Muscle of leg (tissue), 16 donors: ENCODE measurements at places on chromosomes 6 and 20. TPM values are rescaled to one million over a fixed set of nuclear protein-coding genes. Genes with fewer than 3 reads are reported as not detected.

GRCh38 chr6:27592481-27593199, 119.7 kb upstream of the ZNF184 start:
- H3K36me3 ChIP-seq, result no peaks in the 10 kb centered on the region
- H3K4me1 ChIP-seq, result peaks cover 2% of the 10 kb centered on the region
- no peak overlapping the region for H3K27ac ChIP-seq
- no peak overlapping the region for H3K4me3 ChIP-seq
- peak; percentile 39 for DNase-seq

DNA sequence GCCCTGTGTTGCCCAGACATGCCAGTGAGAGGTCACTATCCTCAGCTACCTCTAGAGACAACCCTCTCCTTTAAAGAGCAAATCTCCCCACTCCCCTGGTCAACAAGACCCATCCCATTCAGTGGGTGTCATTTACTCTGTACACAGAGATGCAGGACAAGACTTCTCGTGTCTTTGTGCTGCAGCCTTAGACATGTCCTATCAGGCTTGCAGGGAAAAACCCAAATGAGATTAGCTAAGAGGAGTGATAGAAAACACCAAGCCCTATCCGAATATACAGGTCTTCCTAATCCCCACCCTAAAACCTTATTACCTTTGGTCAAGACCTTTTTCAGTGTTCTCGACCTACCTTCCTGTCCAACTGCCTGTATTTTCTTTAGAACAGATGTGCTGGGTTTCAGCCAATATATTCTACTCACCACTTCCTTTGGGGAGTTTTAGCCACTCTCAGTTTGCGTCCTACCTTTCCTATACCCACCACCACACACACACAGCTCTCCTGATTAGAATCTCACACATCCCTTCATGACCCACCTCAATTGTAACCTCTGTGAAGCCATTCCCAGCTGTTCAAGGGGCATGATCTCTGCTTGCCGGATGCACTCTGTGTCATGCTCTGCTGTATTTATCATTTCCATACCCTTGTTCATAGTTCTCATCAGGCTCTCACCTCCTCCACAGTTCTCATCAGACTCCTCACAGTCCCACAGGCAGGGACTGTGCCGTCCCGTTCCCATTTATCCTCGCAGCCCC, 39.7 kb downstream of the TRAM2 start:
- H3K27me3 ChIP-seq, result no peaks in the 10 kb centered on the region
- DNase-seq, result no peak
- H3K27ac ChIP-seq, result no peak overlapping the region
- peaks cover 15% of the 10 kb centered on the region for H3K4me1 ChIP-seq

- H3K36me3 ChIP-seq, result no peaks in the 10 kb centered on the region
- H3K4me1 ChIP-seq, result peaks cover 9% of the 10 kb centered on the region
- H3K4me3 ChIP-seq, result no peak overlapping the region
- DNase-seq, result no peak
These were observed 152.0 kb upstream of the EPHA7 start for GRCh38 chr6:93571346-93571745.

- H3K4me1 ChIP-seq, result peaks cover 29% of the 10 kb centered on the region
- no peaks in the 10 kb centered on the region for H3K36me3 ChIP-seq
- H3K27me3 ChIP-seq, result no peaks in the 10 kb centered on the region
- no peak overlapping the region for H3K4me3 ChIP-seq
- peak; percentile 97 for DNase-seq
These were observed 285.4 kb downstream of the THBS2 start for GRCh38 chr6:168968228-168968627.

- no peak overlapping the region for H3K4me3 ChIP-seq
- no peaks in the 10 kb centered on the region for H3K36me3 ChIP-seq
- no peaks in the 10 kb centered on the region for H3K27me3 ChIP-seq
- no peak overlapping the region for H3K27ac ChIP-seq
- DNase-seq, result no peak
These were observed 68.4 kb downstream of the RSPO3 start for GRCh38 chr6:127186889-127187288.

SLC35F1 gene
- total RNA-seq, result 1.9 TPM

MCHR2 gene
- not detected for total RNA-seq

JAG1 gene
- 40.7 TPM for total RNA-seq
